ENCODE measurements at places on chromosomes 16 and 17.
A peak's percentile ranks its signal among the peaks of the same experiment; 100 is the strongest.

GRCh38 chr17:28916302-28916934 is 13.5 kb upstream of the DHRS13 start:
- DNase-seq = peak; percentile 25

- no peak for DNase-seq
Measured at GRCh38 chr17:57487573-57487972, 231.2 kb downstream of the MSI2 start.

GRCh38 chr16:66457888-66458287 is 30.8 kb downstream of the BEAN1 start:
- DNase-seq = no peak

DNA sequence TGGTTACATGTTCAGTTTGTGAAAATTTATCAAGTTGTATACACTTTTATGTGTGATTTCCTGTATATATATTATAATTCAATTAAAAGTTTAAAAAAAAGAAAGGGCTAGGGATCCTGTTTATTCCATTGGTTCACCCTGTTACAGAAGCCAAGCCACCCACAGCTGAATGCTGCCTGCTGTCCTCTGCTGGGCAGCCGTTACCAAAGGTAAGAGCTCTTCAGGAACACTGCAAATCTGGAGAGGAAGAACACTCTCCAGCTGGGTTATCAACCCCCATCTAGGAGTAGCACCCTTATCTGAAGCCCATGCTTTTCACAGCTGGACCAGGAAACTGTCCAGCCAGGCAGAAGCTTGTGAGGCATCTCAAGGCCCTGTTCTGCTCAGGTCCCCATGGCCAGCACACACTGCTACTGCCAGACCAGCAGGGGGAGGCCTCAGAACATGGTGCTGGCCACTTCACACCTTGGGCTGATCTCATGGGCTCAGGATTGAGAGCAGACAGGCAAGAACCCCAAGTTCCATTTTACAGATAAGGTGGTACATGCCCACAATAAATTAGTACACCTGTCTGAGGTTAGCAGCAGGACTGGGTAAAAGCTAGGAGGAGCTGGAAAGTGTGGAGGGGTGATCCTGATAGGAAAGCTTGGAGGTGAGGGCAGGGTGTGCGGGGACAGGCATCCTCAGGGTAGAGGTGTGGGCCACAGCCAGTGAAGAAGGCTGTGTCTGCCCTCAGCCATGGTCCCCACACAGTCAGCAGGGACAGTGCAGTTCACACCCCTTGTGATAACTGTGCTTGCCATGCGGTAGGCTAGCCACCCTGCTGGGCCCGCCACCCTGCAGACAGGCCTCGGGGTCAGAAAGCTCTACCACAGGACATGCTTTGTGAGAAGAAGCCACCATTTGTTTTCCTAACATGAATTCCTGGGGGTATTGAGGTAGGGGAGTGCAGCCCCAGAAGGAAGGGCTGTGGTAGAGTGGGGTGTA is 54.3 kb upstream of the SREBF1 start:
- DNase-seq = peak; percentile 39

GRCh38 chr17:77995146-77995852 is 36.8 kb downstream of the TNRC6C start:
- DNase-seq = no peak

DNA sequence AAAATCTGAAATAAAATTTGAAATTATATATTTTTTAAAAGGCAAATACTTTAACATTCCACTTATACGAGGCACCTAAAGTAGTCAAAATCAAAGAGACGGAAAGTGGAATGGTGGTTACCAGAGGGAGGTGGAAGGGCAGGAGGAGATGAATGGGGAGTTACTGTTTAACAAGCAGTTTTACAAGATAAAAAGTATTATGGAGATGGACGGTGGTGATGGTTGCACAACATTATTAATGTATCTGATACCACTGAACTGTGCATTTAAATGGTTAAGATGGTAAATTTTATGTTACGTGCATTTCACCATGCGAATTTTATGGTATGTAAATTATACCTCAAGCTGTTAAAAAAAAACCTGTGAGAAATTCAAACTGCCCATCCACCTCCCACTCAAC is 5.4 kb downstream of the CMC2 start:
- DNase-seq = no peak

- no peak for DNase-seq
Measured at GRCh38 chr17:77609553-77610517, 348.7 kb upstream of the TNRC6C start.

DNA sequence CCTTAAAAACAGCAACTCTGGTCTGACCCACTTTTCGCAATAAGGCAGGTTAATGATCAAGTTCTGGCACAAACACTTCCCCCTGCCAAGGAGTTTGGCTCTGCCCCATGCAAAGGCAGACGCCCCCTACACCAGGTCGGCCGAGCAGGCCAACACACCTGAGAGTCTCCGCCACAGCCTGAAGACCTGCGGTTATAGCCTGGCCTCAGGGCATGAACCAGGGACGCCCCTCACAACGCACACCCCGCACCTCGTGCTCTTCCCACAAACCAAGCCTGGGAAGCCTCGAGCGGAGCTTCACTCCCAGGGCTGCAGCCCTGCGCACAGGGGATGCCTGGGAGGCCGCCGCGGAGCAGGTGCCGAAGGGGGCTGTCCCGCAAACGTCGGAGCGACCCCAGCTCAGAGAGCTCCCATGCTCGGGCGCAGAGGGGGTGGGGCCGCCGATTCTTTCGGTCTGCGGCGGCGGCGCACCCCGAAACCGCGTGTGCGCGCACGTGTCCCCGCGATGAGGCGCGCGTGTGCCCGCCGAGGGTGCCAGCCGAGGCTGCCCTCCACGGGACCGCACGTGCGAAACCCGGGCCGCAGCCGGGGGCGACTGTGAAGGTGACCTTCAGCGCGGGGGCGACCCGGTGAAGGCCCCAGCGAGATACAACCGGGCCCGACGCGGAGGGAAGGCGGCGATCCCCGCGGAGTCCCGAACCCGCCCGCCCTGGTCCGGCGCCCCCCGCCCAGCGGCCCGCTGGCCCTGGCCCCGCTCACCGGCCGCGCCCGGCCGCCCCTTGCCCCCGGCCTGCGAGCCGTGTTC is 559 bp downstream of the CLUH start:
- no peak for DNase-seq

GRCh38 chr17:8253801-8254200 is 4.7 kb downstream of the PFAS start:
- no peak for DNase-seq

DNA sequence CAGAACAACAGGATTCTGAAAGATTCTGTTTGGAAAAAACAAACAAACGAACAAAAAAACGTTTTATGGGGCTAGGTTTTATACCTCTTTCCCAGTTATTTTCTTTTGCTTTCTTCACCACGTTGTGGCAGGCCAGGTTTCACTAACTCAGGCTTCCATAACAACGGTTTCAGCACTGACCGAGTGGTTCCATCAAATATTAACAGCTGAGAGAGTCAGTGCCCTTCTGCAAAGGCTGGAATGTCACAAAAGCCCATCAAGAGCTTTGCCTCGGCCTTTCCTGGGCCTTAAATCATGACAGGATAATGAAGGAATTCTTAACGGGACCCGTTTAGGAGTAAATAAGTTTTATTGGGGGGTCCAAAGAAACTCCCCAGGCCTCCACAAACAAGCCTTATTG is 34.2 kb downstream of the MPHOSPH6 start:
- no peak for DNase-seq

Measured in progenitor cell of endocrine pancreas (in vitro differentiated cells).